ENCODE measurements at places on chromosomes 5 and 9.

DNA sequence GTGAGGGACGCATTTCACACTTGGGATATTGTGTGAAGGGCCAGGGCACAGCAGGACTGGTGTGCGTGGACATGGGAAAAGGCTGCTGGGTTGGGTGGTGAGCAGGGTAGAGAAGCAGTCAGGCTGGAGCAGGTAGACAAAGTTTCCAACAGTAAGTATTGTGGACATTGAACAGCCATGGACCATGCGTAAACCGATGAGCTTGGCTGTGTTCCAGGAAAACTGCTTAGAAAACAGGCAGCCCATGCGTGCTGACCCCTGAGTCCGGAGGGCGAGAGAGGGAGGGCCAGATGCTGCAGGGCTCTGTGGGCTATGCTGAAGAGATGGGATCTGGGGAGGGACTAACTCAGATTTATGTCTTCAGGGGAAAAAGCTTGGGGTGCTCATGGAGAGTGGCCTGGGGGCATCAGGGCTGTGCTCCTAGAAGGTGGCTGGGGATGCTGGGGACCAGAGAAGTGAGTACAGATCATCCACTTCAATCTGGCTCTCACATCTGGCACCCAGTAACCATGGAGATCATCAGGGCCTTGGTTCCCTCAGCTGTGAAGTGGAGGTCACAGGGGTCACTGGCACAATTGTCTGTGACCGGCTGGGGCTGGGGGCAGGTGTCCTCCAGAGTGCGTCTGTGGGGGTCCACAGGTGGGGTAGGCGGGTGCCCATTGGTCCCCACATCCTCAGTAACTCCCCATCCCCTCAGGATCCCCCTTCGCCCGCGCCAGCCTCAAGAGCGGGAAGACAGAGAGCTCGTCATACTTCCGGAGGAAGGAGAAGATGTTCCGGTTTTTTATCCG, 93.3 kb downstream of the CACNA1B start:
- DNase-seq, result no peak

GRCh38 chr5:79418276-79418675, 95.7 kb downstream of the HOMER1 start:
- DNase-seq, result no peak

GRCh38 chr5:55850839-55851674, at the start of gene IL31RA:
Gene IL31RA (plus strand): TSS chr5:55851357. CDS start chr5:55851571, 214 bp downstream.
- no peak for DNase-seq

DNA sequence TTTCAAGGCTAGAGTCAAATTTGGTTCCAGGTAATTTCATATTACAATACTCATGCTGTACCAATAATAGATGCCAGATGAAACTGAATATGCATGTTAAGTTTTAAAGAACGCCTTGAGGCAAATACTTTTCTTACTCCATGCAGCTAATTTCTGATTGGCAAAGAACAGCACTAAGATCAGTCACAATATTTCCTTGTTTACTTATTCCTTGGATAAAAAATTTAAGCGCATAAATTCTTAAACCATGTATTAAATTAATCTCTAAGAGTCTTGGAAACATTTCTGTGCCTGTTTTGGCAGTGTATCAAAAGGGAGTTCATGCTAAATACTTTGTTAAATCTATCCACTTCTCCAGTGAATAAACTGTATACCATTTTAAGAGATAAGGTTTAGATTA, 173.5 kb downstream of the SLC12A2 start:
- DNase-seq, result no peak

DNA sequence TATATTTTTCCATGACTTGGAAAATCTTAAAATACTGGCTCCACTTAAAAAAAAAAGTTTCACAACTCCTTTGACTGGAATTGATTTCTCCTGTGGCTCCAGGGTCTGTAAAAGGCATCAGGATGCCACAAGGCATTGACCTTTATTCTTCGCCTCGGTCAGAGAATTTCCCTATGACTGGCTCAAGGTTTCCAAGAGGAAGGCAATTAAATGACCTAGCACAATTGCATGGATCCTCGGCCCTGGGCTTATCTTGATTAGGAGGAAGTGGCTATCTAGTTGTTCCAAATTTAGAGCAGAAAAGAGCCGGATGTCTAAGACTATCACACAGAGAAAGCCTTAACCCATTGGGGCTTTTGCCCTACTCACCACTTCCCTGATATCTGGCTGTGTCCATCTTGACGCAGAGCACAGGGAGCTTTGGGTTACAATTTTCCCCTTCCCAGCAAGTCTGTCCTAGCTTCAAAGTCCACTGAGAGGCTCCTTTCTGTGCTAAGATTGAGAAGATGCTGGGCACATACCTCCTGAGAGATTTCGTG, 56.9 kb upstream of the COL15A1 start:
- DNase-seq, result no peak
